Activated CD4-positive, alpha-beta T cell treated with anti-CD3 and anti-CD28 coated beads, Interleukin-2, amount 50 U/mL, for 1 hour (primary cell): ENCODE measurements at places on chromosomes 1 and 21.

- DNase-seq, result no peak
These were observed 235.3 kb downstream of the TOMM20 start for GRCh38 chr1:234893359-234893724.

DNA sequence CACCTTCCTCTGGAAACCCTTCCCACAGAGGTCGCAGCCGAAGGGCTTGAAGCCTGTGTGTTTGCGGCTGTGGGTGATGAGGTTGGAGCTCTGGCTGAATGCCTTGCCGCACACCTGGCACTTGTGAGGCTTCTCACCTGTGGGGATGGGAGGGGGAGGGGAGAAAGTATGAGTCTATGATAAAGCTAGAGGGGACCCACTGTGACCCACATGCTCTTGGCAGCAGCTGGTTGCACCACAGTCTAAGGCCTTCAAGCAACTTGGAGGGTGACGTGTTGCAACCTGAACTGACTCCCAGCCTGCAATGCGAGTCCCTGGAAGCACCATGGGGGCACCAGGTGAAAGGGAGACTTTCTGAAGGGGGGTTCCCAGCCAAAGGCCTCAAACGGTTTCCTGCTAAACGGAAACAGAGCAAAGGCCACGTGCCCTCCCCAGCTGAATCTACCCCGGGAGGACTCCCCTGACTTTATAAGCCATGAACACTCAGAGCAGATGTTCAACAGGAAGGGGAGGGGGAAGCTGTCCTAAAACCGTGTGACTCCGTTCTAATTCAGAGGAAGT is 10.6 kb downstream of the GFI1 start:
- DNase-seq, result peak; percentile 35

DNA sequence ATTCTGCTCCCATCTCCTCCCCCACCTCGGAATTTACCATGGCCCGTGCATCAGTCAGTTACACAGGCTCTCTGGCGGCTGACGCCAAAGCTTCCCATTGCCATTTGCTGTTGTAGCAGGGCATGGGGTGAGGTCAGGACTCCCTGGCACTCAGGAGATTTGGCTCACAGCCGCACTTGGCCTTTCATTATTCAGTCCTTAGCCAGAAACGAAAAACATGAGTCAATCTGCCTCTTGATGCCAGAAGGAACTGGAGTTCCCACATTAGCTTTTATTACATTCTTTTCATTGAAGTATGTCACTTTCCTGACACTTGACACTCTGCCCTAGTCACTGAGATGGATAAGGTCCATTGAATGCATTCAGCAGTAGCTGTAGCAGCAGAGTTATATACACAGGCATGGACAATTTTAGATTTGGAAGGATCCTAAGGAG is 260.6 kb downstream of the CACNA1E start:
- no peak for DNase-seq

DNA sequence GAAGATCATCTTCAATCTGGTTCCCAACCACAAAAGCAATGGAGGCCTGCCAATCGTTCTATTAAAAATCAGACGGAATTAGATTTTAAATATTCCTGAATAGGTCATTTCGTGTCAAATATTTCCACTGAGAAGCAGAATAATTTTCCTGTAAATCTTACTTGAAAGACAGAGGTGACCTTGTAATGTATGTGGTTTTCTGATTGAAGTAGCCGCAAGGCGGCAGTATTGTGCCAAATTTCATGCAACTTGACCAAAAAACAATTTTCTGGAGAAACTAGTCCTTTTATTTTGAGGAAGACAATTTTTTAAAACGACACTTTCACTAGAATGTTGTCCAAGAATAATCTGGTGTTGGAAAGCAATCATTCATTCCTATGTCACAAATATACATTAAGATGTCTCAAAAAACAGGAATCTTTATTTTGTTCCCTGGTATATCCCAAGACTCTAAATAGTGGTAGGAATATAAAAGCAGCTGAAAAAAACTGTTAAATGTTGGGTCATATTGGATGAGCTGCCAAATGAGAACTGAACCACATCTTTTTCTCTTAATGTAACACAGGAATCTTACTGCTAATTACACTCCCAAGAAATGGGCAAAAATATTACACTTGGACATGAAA is 33.6 kb downstream of the SPAG17 start:
- peak; percentile 1 for DNase-seq

GRCh38 chr1:119632841-119633240 is 15.2 kb downstream of the ZNF697 start:
- DNase-seq, result no peak

DNA sequence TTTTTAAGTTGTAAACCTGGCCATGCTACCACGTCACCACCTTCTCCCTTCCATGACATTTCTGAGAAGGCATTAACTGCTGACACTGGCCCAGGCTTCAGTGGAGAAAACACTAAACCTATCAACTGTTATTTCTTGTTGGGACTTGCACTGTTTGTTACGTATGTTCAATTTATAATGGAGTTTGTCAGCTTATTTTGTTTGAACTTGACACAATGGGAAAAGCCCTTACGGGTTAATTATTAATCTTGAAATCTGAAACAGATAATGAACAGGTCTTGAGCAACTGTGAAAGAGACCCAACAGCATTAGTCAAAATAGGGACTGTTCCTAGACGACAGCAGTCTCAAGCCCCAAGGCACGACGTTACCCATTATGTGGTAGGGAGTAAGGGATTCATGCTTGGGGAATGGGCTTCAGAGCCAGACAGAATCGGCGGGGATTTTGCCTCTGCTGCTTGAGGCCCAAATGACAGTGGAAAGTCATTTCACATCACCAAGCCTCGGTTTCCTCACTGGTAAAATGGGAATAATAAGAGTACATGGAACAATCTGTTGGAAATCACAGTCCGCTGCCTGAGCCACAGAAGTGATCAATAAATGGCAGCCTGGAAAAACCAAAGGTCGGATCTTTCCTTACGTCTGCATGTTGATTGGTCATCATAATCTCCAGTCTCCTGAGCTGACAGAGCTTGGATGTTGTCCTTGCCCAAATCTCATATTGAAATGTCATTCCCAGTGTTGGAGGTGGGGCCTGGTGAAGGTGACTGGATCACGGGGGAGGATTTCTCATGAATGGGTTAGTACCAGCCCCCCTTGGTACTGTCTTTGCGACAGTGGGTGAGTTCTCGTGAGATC is 44.5 kb downstream of the TIAM1 start:
- no peak for DNase-seq

DNA sequence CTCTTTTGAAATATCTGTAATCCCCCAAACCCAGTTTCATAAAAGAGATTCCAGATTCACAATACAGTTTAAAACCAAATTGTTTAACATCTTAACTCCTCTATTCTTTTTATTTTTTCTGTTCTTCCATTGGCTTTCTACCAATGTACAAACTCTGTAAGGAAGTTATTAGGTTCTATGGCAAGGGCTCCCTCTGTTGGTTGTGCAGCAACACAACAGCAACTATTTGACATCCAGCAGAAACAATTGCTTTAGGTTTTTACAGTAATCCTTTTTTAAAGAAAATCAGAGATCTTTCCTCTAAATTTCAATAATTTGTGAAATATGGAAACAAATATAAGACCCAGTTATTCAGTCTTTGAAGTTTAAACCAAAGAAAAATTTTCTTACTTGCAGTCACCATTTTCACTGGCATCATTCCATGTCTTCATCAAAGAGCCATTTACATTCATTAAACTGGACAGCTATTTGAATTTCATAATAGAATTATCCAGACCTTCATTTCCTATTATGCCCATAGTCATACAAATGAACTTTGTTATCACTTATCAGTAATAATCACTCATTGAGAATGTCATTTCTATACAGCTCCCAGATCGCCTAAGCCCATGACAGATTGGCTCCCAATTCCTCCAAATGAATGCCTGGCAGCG is 46.5 kb upstream of the RNF11 start:
- DNase-seq, result peak; percentile 26

GRCh38 chr1:57719274-57719673 is 295.4 kb upstream of the DAB1 start:
- DNase-seq, result no peak

GRCh38 chr1:68085752-68086151 is 35.3 kb upstream of the DIRAS3 start:
- DNase-seq, result no peak

GRCh38 chr1:48263041-48263440 is 40.5 kb downstream of the SLC5A9 start:
- DNase-seq, result no peak

DNA sequence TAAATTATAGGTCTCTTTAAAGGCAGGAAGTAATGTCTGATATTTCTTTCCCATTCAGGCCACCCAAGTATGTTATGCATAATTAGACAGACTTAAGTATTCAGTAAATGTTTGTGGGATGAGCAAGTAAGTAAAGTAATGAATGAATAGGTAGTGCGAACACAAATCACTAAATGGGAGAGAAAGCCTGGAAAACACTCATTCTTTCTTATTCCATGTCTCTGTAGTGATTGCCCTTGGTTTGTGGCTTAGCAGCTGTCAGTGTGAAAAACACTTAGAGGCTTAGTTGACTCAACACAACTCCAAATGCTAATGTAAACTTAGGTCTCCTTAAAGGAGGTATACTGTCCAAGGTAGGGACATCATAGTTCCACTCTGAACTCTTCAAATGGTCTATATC is 182.5 kb downstream of the ZC3H11B start:
- DNase-seq, result no peak

- DNase-seq, result no peak
These were observed 189.4 kb downstream of the GRIK3 start for GRCh38 chr1:36844917-36845316.

DNA sequence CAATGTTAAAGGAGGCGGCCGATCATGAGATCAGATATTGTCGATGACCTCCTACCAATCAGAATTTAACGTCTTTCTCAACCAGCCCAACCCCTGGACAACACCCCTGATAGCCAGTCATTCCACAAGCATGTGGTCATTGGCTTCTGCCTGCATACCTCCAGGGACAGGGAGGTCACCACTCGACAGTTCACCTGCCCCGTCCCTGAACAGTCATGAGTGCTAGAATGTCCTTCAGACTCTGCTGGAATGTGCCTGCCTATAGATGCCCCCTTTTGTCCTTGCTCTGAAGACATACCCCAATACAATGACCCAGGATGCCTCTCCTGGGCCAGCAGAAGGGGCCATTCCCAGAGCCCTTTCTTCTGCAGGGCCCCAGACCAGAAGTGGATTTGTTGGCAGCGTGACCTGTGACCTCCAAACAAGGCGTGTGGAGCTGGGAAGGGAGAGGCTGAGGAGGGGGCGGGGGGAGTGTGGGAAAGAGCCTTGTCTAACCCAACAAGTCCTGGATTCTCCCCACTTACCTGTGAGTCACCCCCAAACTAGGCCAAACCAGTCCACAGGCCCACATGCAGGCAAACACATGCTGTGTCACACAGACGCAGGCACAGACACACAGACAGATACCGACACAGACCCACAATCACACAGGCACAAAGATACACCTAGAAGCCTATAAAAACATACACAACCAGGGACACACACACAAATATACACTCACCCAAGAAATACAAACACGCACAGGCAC is 2.2 kb downstream of the CRYBG2 start:
- DNase-seq, result no peak

DNA sequence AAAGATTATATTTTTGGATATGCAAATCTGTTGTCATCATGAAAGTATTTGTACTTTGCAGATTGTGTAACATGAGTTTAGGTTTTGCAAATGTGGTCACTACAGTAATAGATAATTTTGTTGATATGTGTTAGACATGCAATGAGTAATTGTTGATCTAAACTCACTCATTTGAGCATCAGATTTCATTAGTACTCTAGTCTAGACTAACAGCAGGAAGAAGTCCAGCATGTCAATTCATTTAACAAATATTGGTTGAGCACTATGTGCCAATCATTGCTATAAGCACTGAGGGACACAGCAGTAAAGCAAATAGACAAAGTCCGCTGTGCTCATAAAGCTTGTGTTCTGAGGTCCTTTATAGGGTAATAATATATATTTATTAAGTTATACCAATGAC is 350.0 kb downstream of the USP25 start:
- DNase-seq, result no peak

DNA sequence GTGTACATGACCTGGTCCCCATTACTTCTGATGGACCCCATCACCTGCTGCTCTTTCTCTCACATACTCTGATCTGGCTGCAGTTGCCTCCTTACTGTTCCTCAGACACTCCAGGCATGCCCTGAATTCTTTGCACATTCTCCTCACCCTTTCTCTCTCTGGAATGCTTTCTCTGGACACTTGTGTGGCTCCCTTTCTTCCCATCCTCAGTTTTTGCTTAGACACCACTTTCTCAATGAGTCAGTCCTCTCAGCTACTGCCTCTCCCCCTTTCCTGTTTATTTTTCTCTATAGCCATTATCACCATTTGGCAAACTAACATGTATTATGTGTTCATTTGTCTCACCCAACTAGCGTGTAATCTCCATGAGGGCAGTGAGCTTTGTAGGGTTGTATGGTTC is 28.1 kb downstream of the PLXNA2 start:
- no peak for DNase-seq

- DNase-seq, result no peak
These were observed 2.1 kb upstream of the RGS1 start for GRCh38 chr1:192573499-192573898.

DNA sequence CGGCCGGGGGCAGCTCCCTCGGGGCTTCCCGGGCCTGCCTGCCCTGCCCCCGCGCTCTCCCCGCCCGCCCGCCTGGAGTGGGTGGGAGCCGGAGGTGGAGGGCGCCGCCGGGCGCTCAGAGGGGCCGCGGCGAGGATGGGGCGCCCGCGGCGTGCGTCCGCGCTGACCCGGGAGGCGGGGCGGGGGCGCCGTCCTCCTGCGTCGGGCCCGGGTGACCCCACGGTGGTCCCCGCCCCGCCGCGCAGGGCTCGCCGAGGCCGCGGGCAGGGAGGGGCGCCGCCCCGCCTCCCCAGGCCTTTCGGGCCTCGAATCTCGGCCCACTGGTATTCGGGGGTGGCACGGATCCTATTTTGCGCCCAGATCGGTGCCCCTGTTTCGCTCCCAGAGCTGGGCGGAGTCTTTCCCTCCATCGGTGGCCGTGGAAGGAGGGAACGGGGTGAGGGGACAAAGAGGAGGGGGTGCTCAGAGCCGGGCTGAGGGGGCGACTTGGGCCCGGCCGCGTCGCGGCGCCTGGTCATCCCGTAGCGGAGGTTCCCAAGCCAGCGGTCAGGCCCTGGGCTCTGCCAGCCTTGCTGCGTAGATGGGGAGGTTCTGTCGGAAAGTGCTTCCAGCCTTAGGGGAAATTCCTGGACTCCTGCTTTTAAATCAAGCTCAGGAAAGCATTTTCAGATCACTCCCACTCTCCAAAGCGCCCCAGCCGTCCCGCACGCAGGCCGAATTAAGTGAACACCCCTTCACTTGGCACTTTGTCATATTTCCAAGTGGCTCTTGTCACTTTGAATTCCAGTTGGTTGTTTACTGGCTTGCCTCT is 545 bp downstream of the PATJ start:
- no peak for DNase-seq
